Smooth muscle cell of the coronary artery (primary cell): ENCODE measurements at places on chromosomes 6 and 20. TPM values are rescaled to one million over a fixed set of nuclear protein-coding genes. Genes with fewer than 3 reads are reported as not detected.

PRDM1 gene
- total RNA-seq = 0.15 and 2.2 TPM in 2 replicates

APCDD1L gene
- 2.5 and 26.5 TPM in 2 replicates for total RNA-seq

SLC22A2 gene
- 0.15 TPM in 1 of 2 replicates, not detected in the other for total RNA-seq

PHACTR1 gene
- total RNA-seq = 0.08 and 2.3 TPM in 2 replicates

TUBB1 gene
- not detected in 2 replicates for total RNA-seq

RWDD2A gene
- 2.6 and 7.1 TPM in 2 replicates for total RNA-seq

STK38 gene
- total RNA-seq = 11.9 and 16.0 TPM in 2 replicates

EIF6 gene
- 108 and 184 TPM in 2 replicates for total RNA-seq

LRRN4 gene
- total RNA-seq = under 0.01 TPM in 1 of 2 replicates, not detected in the other

SLC32A1 gene
- total RNA-seq = not detected in 2 replicates

PROKR2 gene
- total RNA-seq = not detected in 2 replicates

RIMS1 gene
- 3.2 and 3.5 TPM in 2 replicates for total RNA-seq

TFEB gene
- 2.6 and 6.3 TPM in 2 replicates for total RNA-seq

HRH3 gene
- total RNA-seq = not detected in 2 replicates

ZFP57 gene
- 0.82 TPM in 1 of 2 replicates, not detected in the other for total RNA-seq

ENPP4 gene
- total RNA-seq = 0.75 and 2.6 TPM in 2 replicates

RAET1L gene
- total RNA-seq = not detected in 2 replicates

SIRPD gene
- total RNA-seq = not detected in 2 replicates

TSPO2 gene
- not detected in 2 replicates for total RNA-seq

DEFB132 gene
- not detected in 2 replicates for total RNA-seq

PTK6 gene
- under 0.01 TPM in 1 of 2 replicates, not detected in the other for total RNA-seq

GLP1R gene
- total RNA-seq = not detected in 2 replicates

NMBR gene
- not detected in 2 replicates for total RNA-seq

HSD17B8 gene
- total RNA-seq = 6.0 and 7.4 TPM in 2 replicates

ATP6V1G2 gene
- 2.6 and 6.0 TPM in 2 replicates for total RNA-seq

COL9A3 gene
- total RNA-seq = 0.30 TPM in 1 of 2 replicates, not detected in the other

LAMA2 gene
- 80.0 and 86.1 TPM in 2 replicates for total RNA-seq

VARS2 gene
- 12.3 and 15.7 TPM in 2 replicates for total RNA-seq

UBE3D gene
- 4.7 and 5.5 TPM in 2 replicates for total RNA-seq

ELOVL2 gene
- total RNA-seq = 0.12 TPM in 1 of 2 replicates, not detected in the other

APOBEC2 gene
- not detected in 2 replicates for total RNA-seq

TMEM74B gene
- not detected in 2 replicates for total RNA-seq

RCAN2 gene
- total RNA-seq = 1.2 and 7.3 TPM in 2 replicates

ZBP1 gene
- not detected in 2 replicates for total RNA-seq

OXT gene
- not detected in 2 replicates for total RNA-seq

LY6G6D gene
- not detected in 2 replicates for total RNA-seq

ZBTB12 gene
- 6.2 and 12.4 TPM in 2 replicates for total RNA-seq

MCM8 gene
- 1.8 and 4.3 TPM in 2 replicates for total RNA-seq

TSHZ2 gene
- under 0.01 and 15.3 TPM in 2 replicates for total RNA-seq

TGM2 gene
- total RNA-seq = 12.4 and 598 TPM in 2 replicates

SYCP2L gene
- total RNA-seq = 0.08 TPM in 1 of 2 replicates, not detected in the other

PRRT1 gene
- 0.08 and 0.12 TPM in 2 replicates for total RNA-seq

PCK1 gene
- total RNA-seq = not detected in 2 replicates

MRPL2 gene
- 17.6 and 19.8 TPM in 2 replicates for total RNA-seq

PRR18 gene
- not detected in 2 replicates for total RNA-seq

STX11 gene
- 0.35 and 1.7 TPM in 2 replicates for total RNA-seq

DNMT3B gene
- total RNA-seq = 2.0 and 2.3 TPM in 2 replicates

SF3B5 gene
- total RNA-seq = 152 and 185 TPM in 2 replicates
